ENCODE measurements at places on chromosomes 4 and X. TPM values are rescaled to one million over a fixed set of nuclear protein-coding genes. Genes with fewer than 3 reads are reported as not detected.

Gene NPY2R
- not detected for total RNA-seq

Gene HTRA3
- total RNA-seq: not detected

Gene NXF2B
- total RNA-seq: not detected

Gene GIMD1
- not detected for total RNA-seq

All from mononuclear cell (primary cell).